ENCODE measurements at places on chromosomes 7 and 10.

DNA sequence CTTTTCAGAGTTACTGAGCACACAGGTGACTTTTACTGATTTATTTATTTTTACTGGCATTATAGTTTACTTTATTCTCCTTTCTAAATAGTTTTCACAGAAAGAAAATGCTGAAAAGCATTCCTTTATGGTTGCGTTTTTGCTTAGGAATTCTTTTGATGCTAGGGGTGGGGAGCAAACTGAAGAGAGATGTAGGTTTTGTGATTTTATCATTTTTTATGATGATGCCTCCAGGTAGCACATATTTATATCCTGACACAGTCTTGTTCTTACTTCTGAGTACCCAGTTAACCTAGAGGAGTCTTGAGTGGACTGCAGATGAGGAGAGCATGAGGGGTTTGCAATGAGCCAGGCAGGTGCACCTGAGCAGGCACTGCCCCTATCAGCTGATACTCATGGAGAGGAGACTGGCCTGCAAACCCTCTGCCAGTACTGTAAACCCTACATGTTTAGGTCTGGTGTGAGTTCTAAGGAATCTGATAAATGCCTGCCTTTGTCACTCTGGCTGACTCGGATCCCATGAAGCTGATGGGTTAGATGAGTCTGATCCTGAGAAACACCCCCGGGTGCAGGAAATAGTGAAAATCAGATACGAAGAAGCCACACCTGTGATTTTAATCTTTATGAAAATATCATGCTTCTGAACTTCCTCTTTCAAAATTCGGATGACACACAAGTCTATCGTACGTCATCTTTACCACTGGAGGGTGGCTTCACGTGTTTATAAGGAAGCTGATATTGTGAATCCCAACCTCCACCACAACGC, 302.9 kb downstream of the WDR37 start:
- DNase-seq = no peak

DNA sequence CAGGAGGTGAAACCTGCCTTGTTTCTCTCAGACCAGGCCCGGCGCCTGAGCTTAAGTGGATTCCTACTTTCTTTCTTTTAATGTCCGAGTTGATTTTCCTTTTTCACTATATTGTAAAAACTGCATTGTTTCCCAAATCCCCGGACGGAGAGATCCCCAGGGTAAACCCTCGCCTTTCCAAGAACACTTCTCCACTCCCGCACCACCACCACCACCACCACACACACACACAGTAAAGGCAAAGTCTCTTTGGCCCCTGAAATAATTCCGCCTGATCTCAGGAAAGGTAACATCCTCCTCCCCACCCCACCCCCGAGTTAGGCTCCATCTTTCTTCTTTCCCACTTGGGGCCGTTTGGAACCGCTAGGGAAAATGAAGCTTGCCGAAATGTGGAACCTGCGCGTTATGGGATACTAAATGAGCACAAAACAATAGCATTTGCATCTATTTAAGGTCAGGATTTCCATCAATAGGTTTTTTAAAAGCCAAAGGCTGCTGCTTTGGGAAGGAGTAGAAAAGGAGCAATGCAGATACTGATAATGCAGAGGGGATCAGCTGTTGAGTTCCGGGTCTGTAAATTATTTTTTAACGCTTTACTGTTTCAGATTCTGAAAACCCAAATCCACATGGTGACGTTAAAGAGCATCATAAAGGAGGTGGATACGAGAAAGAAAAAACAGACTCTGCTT, 2.5 kb downstream of the HPSE2 start:
- DNase-seq = no peak

- no peak for DNase-seq
These were observed 6.8 kb downstream of the VIPR2 start for GRCh38 chr7:159137906-159138305.

GRCh38 chr7:94620703-94621118, 35.2 kb downstream of the SGCE start:
- DNase-seq = no peak

DNA sequence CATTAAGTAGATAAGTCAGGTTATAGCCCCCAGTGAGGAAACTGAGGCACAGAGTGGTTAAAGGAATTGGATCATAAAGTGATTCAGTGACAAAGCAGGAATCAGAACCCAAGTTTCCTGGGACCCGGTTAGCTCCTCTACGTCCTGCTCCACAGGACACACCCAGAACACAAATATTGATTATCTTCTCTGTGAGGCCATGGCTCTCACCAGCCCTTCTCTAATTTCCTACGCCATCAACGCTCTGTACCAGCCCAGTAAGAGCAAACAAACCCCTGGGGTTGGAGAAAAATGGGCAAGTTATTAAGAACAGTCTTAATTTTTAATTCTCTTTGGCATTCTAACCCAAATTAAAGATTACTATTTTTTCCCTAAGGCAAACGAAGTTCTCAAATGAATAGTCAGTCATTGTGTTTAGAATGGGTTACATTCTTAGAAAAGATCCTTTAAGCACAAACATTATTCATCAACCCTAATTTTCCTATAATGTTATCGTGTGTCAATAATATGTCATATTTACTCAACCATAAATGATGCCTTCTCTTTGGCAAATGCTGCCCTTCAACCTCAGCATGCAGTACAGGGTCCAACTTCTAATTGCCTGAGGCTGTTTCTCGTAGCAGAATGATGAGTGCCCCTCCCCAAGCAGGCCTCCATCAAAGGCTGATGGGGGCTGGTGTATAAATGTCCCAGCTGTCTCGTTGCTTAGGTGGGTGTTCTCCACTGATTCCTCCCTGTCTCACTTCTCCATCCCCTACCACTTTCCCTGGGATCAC, 25.4 kb upstream of the TM9SF3 start:
- DNase-seq = no peak

- no peak for DNase-seq
These were observed 72.6 kb downstream of the INPP5A start for GRCh38 chr10:132610071-132610701.

DNA sequence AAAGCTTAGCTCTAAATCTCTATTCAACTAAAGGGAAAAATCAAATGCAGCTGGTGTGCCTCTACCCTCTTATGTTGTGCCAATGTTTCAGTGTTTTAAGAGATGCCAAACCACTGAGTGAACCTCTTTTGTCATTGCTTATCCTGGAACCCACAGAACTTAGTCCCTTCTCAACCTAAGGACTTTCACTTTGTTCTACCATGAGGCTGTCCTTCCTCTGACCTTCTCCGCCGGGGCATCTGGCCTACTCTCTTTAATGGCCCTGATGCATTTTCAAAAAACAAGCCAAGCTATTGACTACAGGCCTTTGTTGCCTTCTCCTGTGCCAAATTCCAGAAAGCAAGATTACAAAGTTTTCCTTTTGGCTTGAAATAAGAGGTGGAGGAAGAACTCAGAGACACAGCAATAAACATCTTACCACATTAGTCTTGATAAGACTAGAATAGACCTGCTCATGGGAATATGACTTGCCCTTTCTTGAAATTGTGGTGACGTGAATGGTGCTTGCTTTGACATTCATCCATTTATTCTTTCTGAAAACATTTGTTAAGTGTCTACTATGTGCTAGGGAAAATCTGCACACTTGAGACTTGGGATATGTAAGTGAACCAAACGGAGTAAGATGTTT, 253.2 kb upstream of the SMIM30 start:
- DNase-seq = no peak

DNA sequence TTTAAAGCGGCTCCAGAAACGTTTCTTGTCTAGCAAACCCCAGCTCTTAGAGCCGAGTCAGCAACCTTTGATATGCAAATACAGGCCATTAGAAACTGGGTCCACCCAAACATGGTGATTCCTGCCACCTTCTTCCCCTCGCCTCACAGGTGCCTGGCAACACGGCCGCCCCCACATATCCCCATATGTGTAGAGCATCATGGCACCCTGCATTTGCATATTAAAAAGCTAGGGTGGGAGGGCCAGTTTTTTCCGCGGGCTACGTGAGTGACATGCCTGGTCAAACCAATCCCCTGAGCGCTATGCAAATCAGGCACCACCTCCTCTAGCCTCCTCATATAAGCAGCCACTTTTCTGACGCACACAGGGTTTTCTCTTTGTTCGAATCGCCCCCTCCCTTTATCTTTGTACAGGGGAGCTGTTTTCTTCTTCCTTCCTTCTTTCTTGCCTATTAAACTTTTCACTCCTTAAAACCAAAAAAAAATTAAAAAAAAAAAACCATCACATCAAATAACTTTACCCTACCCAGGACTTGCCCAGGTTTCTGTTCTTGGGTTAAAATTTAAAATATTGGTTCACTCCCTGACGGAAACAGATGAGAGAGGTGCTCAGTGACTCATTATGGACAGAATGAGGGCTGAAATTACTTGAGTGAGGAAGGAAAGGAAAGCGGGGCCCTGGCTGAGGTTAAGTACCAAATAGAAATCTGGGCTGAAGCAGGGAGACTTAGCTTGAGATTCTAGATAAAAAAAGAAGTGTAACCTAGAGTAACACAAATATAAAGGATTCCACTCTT, 59.8 kb downstream of the COA1 start:
- no peak for DNase-seq

DNA sequence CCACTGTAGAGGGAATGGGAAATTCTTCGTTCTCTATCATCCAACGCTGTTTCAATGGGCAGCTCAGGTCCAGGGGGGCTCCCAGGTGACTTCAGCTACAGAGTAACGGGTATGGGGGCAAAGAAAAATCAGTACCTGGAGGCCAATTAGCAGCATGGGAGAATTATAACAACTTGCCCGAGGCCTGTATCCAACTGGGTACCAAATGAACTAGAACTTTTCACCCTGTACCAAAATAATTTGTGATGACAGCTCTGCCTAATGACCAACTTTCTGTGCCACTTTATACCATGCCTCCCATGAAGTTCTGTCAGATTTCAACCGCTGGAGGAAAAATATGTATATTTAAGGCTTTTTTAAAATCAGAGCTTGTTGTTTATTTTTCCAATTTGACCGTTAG, 467.1 kb downstream of the PARD3 start:
- no peak for DNase-seq

DNA sequence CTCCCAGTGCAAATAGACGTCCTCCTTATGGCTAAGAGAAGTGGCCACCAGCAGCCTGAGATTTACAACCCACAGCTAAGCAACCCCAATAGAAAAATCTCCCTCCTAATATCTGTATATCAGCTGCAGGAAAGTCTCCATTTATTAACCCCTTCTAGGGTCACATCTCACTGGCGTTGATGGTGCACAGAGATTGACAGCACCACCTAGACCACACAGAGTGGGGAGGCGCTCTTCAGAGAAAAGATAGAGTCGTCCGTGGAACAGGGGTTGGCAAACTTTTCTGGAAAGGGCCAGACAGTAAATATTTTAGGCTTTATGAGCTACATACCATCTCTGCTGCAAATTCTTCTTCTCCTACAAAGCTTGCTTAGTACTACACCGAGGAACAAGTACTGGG, 60.0 kb downstream of the NAMPT start:
- no peak for DNase-seq

GRCh38 chr7:146660839-146661238, 544.2 kb downstream of the CNTNAP2 start:
- DNase-seq = no peak

GRCh38 chr10:6046773-6047611, 15.2 kb downstream of the IL2RA start:
- DNase-seq = no peak

DNA sequence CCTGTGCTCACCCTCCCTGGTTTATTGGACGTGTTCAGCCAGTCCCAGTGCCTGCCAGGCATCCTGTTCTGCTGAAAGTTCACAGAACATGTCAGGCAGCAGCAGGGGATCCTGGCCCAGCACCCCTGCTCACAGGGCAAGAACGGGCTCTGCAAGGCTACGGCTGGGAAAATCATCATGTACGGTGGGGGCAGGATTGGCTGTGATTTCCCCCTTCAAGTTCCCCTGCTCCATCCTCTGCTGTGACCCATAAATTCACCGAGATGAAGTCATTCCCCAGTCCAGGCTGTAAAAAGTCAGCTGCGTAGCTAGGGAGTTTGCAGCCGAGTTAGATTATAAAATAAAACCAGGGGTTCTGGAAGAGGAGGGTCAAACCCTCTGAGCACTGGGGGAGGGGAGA, 484.1 kb upstream of the ZMIZ1 start:
- no peak for DNase-seq

All from stimulated activated CD4-positive, alpha-beta T cell treated with anti-CD3 and anti-CD28 coated beads, Interleukin-1b, Interleukin-23, amount 100 ng/mL, for 1 hour (primary cell).